ENCODE measurements at places on chromosomes 2 and 18.

DNA sequence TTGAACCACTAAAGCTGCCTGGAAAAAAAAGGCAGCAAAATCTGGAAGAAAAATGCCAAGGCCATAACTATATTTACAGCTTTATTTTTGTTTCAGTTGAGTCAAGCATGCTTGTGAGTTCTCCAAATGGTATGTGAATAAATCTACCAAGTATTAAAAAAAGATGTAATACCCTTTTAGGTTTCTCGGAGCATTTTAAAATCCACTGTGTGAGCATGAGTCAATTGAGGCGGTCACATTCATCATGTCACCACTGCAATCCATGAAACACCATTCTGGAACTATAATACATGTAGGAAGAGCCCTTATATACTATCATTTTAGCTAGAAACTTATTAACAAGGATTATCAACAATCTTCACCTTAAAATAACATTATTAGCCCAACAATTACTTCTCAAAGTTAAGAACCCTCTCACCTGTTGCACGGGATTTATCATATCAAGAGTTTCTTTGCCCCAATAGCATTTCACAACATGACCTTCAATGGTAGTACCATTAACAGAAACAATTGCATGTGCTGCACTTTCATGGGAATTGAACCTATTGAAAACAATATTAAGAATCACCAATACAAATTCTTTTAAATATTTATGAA, 24.2 kb upstream of the C2orf42 start:
- H3K36me3 ChIP-seq = peaks cover 55% of the 10 kb centered on the region
- H3K27me3 ChIP-seq = no peaks in the 10 kb centered on the region
- H3K4me1 ChIP-seq = no peaks in the 10 kb centered on the region
- no peak for DNase-seq

GRCh38 chr2:60064687-60065389, 488.6 kb downstream of the BCL11A start:
- H3K27ac ChIP-seq = no peak overlapping the region
- H3K27me3 ChIP-seq = no peaks in the 10 kb centered on the region
- no peaks in the 10 kb centered on the region for H3K36me3 ChIP-seq
- no peak for DNase-seq
- H3K4me3 ChIP-seq = no peak overlapping the region

- peak; percentile 36 for DNase-seq
- H3K27ac ChIP-seq = no peak overlapping the region
- H3K27me3 ChIP-seq = no peaks in the 10 kb centered on the region
- no peaks in the 10 kb centered on the region for H3K36me3 ChIP-seq
- peaks cover 7% of the 10 kb centered on the region for H3K4me1 ChIP-seq
Measured at GRCh38 chr2:102632380-102633175, 13.2 kb downstream of the SLC9A2 start.

- DNase-seq = peak; percentile 56
- H3K27ac ChIP-seq = no peak overlapping the region
- H3K4me3 ChIP-seq = no peak overlapping the region
- H3K27me3 ChIP-seq = no peaks in the 10 kb centered on the region
Measured at GRCh38 chr2:236576087-236576486, 6.5 kb downstream of the ACKR3 start.

GRCh38 chr2:230335864-230336506, 9.0 kb downstream of the SP140L start:
- no peaks in the 10 kb centered on the region for H3K27me3 ChIP-seq
- no peak overlapping the region for H3K27ac ChIP-seq
- DNase-seq = no peak

- peaks cover 66% of the 10 kb centered on the region for H3K4me1 ChIP-seq
- H3K27me3 ChIP-seq = no peaks in the 10 kb centered on the region
- 0 out of 2 replicates have a peak overlapping the region, but pooled peaks have one; percentile 2 for H3K27ac ChIP-seq
- no peak overlapping the region for H3K4me3 ChIP-seq
- DNase-seq = no peak
- H3K36me3 ChIP-seq = no peaks in the 10 kb centered on the region
Measured at GRCh38 chr18:46910856-46911255, 6.5 kb downstream of the PIAS2 start.

Measured in GM23338 (cell line).